ENCODE measurements at places on chromosomes 6 and 20. TPM values are rescaled to one million over a fixed set of nuclear protein-coding genes. Genes with fewer than 3 reads are reported as not detected.

DNA sequence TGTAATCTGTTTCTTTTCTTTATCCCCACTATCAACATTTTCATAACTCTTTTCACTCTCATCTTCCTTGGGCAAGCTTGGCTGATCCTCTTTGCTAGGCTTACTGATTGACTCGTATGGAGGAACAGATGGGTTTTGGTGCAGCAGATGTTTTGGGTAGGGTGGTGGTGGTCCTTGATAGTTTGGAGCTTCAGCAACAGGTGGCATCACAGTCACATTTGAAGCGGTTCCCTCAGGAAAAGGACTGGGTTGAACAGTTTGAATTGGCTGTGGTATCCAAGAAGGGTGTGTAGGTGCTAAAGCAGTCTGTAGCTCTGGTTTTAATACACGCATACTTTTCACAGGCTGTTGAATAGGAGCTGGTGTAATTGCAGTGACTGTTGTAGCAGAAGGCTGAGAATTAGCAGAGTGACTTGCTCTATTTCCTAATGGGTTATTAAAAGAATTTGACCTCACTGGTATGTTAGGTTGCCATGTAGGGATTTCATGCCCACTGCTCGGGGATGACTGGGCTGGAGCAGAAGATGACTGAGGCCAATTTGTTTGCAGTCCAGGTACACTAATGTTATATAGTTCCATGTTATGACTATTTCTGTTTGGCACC, 34.5 kb downstream of the LATS1 start:
- peak; percentile 33 for DNase-seq

- DNase-seq: no peak
These were observed 996 bp upstream of the PRDM1 start for GRCh38 chr6:106084989-106085691.

Gene DACT2
- total RNA-seq: 1.2 TPM

DNA sequence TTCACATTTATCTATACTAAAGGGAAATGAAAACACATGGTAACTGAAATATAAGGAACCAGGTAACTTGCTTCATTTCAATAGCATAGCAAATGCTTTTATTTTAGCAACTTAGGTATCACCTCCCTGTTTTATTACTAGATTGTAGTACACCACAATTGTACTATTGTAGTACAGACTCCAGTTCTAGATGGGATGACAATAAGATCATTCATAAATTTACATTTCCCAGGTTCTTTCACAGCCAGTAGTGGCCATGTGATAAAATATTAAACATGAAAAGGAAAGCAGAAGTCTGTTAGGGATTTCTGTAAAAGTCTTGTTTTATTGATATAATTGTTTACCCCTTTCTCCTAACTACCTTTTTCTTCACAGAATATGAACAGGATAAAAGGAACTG, 97.2 kb downstream of the LMBRD1 start:
- DNase-seq: no peak

DNA sequence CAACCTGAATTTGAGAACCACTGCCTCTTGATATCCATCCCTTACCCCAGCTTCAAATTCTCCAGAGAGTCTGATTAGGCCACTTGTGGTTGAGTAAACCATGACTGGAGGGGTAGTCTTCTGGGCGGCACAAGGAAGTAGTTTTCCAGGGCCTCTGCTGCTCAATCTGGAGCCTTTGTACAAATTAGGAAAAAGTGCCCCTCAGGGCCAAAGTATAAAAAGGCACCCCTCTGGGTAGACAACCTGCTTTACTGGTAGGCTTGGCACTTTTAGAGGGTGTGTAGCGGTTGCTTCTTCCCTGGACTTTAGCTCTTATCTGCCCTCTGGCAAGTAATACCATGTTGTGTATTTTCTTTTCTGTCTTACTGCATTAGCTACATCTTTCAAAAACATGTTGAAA, 32.9 kb upstream of the RPL7L1 start:
- no peak for DNase-seq

- no peak for DNase-seq
These were observed 7.8 kb upstream of the TRIM38 start for GRCh38 chr6:25954756-25955155.

Gene HCK
- total RNA-seq: not detected

Gene PBOV1
- total RNA-seq: not detected
